Chondrocyte (in vitro differentiated cells): ENCODE measurements at places on chromosomes 3 and 15. TPM values are rescaled to one million over a fixed set of nuclear protein-coding genes. Genes with fewer than 3 reads are reported as not detected.

SCAANT1 gene
- not detected in 3 replicates for total RNA-seq

MUC20 gene
- 2.2 to 8.4 TPM (median 3.0 TPM) in 3 replicates for total RNA-seq

HRG gene
- total RNA-seq: not detected in 3 replicates

RHCG gene
- total RNA-seq: not detected in 3 replicates

EIF4E3 gene
- 10.6 to 12.4 TPM (median 11.8 TPM) in 3 replicates for total RNA-seq

DNA sequence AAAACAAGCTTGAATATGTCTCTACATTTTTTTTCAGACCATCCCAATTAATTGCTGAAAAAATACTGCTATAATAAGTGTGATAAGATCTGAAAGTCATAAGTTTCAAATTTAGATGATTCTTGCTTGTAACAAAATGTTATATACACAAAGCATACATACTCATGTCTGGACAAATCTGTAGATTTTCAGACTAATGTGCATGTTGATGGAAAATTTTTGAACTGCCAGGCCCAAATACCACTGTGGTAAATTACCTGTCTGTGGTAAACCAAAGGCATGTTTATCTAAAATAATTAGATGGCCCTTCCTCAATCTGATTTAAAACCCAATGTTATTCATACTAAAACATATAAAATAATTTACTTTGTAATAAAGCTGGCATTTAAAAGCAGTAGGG lies 31.7 kb upstream of the CLDN16 start:
- H3K4me3 ChIP-seq: no peak overlapping the region
- no peaks in the 10 kb centered on the region for H3K36me3 ChIP-seq
- H3K4me1 ChIP-seq: peaks cover 16% of the 10 kb centered on the region
- H3K27ac ChIP-seq: no peak overlapping the region
- no peaks in the 10 kb centered on the region for H3K27me3 ChIP-seq
- DNase-seq: no peak

DNA sequence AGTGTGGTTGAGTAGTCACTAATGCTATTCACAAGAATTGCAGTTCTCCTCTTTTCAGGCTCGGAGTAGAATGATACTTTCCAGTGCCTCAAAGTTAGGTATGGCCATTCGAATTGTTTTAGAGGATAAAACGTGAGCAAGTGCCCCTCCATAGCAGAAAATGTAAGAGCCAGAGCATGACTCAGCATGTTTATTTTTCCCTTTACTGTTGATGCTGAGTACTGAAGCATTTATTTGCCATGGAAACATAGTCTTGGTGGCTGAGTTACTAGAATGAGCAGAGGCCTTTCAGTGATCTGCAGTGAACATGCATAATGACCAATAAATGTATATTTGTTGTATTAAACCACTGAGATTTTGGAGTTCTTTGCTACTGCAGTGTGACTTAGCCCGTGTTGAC lies 540.6 kb downstream of the NLGN1 start:
- no peak overlapping the region for H3K4me3 ChIP-seq
- peaks cover 5% of the 10 kb centered on the region for H3K4me1 ChIP-seq
- DNase-seq: no peak
- peaks cover 1% of the 10 kb centered on the region for H3K36me3 ChIP-seq
- no peaks in the 10 kb centered on the region for H3K27me3 ChIP-seq
- H3K27ac ChIP-seq: peak overlapping the region; percentile 45

DNA sequence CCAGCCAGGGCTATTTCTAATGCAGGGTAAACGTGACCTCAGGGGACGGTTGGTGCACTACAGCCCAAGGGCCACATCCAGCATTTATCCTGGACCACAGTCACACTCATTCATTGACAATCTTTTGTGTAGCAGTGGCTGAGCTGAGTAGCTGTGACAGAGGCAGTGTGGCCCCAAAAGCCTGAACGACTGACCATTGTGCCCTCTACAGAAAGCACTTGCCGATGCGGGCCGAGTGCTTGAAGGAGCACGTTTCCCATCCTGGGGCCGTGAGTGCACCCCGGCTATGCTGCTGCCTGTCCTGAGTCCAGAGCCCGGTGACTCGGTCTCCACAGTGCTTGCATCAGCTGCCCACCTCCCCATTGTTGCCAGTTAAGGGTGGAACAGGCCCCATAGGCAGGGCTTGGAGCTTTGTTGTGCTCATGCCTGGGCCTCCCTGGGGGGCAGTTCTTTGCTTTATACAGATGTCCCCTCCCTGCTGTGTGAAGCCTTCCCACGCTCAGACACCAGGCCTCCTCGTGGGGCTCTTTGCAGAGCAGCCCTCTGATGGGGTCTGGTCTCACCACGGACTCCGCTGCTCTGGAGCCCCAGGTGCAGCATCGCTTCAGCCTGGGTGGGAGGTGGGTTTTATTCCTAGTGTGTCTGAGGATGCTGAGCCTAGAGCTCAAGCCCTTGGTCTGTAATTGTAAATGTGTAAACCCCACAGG lies 13.0 kb upstream of the SNRPA1 start:
- H3K4me1 ChIP-seq: no peaks in the 10 kb centered on the region
- no peak for DNase-seq
- H3K36me3 ChIP-seq: no peaks in the 10 kb centered on the region
- H3K27me3 ChIP-seq: peaks cover 4% of the 10 kb centered on the region
- no peak overlapping the region for H3K4me3 ChIP-seq

GRCh38 chr3:45210308-45211041 lies 15.6 kb downstream of the TMEM158 start:
- no peak for DNase-seq
- H3K27me3 ChIP-seq: no peaks in the 10 kb centered on the region
- no peak overlapping the region for H3K27ac ChIP-seq
- peaks cover 10% of the 10 kb centered on the region for H3K4me1 ChIP-seq
- no peak overlapping the region for H3K4me3 ChIP-seq
- H3K36me3 ChIP-seq: no peaks in the 10 kb centered on the region

DNA sequence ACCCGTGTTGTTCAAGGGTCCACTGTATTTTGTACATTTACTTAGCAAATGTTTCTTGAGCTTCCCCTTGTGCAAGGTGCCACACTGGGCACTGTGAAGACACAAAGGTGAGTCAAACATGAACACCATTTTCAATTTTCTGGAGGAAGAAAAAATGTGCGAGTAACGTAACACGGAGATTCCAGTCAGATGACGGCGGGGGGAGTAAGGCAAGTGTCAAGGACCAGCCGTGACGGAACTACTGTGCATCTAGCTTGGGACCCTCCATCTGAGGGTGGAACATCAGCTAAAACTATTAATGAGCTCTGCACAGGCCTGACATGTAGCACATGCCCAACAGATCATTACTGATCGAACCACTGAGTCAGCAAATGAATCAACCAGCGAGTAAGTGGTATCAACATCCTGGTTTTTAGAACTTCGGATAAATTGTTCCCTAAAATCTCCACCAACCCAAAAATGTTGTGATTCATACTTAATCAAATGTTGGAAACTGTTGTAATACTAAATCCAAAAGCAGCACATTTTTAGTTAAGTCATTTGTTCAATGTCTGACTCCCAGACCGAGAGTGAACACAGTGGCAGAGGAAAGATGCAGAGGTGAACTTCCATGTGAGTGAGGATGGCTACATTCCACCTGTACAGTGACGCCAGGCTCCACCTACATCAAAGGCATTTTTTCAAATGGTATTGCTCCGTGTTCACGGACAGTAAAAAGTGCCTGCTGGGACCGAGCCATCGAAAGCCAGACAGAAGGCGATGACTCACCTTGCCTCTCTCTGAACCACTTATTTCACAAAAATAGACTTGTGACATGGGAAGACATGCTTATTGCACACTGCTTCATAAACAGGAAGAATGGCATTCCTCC lies 172.2 kb downstream of the ATP10A start:
- H3K27ac ChIP-seq: peak overlapping the region; percentile 91
- H3K4me3 ChIP-seq: no peak overlapping the region
- no peaks in the 10 kb centered on the region for H3K27me3 ChIP-seq
- H3K36me3 ChIP-seq: peaks cover 56% of the 10 kb centered on the region

TUBGCP4 gene
- total RNA-seq: 11.1 to 16.1 TPM (median 11.7 TPM) in 3 replicates

DNA sequence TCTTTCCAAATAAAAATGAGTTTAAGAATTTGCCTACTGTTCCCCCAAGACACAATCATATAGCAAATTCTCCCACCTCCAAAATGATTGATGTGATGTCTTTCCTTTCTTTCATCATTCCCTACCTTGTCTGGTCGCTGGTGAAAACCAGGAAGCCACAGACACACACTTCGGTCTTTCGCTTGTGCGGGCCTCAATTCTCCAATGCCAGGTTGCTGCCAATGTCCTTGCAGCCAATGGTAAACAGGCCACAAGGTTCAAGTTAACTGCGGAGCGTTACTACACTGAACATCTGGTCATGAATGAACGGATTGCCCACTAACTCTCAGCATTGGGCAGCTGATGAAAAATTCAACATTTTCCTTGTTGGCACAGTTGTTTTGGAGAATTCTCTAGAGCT lies 192.2 kb downstream of the FOXP1 start:
- no peak overlapping the region for H3K4me3 ChIP-seq
- DNase-seq: no peak
- no peaks in the 10 kb centered on the region for H3K27me3 ChIP-seq
- H3K36me3 ChIP-seq: peaks cover 4% of the 10 kb centered on the region

GRCh38 chr3:122875547-122876127 lies 80.8 kb downstream of the SLC49A4 start:
- peaks cover 6% of the 10 kb centered on the region for H3K36me3 ChIP-seq
- no peak for DNase-seq
- H3K4me3 ChIP-seq: no peak overlapping the region
- H3K4me1 ChIP-seq: peaks cover 7% of the 10 kb centered on the region

- peaks cover 4% of the 10 kb centered on the region for H3K27me3 ChIP-seq
- H3K27ac ChIP-seq: no peak overlapping the region
- H3K36me3 ChIP-seq: no peaks in the 10 kb centered on the region
- no peak for DNase-seq
- peaks cover 4% of the 10 kb centered on the region for H3K4me1 ChIP-seq
- peak overlapping the region; percentile 72 for H3K4me3 ChIP-seq
Observed at GRCh38 chr3:57078635-57079473, 18.4 kb downstream of the SPATA12 start.

GRCh38 chr3:65758876-65759598 lies 279.7 kb downstream of the MAGI1 start:
- DNase-seq: no peak
- no peak overlapping the region for H3K4me3 ChIP-seq

DNA sequence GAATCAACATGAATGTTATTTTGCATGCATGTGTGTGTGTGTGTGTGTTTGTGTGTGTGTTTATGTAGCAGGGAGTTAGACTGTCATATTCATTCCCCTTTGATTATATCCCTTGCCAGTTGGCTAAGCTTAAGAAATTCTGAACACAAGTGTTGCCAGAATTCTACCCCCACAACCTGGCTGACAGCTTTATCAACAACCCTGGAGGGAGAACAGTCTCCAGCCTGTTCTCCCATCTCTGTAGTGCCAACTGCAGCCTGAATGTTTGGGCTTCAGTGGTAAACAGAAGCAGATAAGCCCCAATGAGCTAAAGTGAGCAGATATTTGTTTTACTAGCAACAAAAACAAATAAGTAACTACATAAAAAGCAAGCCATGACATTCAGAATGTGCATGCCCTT lies 162.6 kb upstream of the ABI3BP start:
- no peak overlapping the region for H3K4me3 ChIP-seq
- no peak for DNase-seq
- no peaks in the 10 kb centered on the region for H3K27me3 ChIP-seq
- peaks cover 3% of the 10 kb centered on the region for H3K36me3 ChIP-seq

DNA sequence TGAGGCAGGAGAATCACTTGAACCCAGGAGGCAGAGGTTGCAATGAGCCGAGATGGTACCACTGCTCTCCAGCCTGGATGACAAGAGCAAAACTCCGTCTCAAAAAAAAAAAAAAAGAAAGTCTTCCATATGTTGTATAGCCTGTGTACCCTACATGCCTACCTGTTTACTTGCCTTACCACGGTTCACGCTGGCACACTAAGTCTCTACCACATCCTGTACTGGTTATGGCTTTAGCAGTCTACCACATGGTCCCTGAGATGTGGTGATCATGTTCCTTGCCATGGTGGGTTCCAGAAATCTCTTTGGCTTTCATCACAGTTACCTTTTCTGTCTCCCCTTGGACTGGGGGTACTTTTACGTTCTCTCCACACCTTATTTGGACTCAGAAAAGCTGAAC lies 63.8 kb upstream of the TBC1D5 start:
- no peak overlapping the region for H3K4me3 ChIP-seq
- H3K4me1 ChIP-seq: peaks cover 15% of the 10 kb centered on the region
- H3K27me3 ChIP-seq: no peaks in the 10 kb centered on the region
- DNase-seq: no peak
- H3K27ac ChIP-seq: no peak overlapping the region

DNA sequence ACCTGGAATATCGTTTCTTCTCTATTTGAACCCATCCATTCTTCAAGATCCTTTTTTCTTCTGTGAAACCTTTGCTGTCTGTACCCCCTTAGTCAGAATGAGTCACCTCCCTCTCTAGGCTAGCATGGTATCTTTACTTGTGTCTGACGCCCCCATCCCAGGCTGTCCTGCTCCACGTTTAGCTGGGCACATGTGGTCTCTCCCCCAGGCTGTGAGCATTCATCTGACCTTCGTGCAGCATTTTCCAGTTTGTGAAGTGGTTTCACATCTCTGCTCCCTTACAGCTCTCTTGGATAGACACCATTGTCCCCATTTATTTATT lies 14.3 kb upstream of the TLE3 start:
- H3K4me3 ChIP-seq: no peak overlapping the region
- H3K27ac ChIP-seq: peak overlapping the region; percentile 34
- DNase-seq: no peak
- no peaks in the 10 kb centered on the region for H3K36me3 ChIP-seq
- H3K4me1 ChIP-seq: peaks cover 18% of the 10 kb centered on the region

DNA sequence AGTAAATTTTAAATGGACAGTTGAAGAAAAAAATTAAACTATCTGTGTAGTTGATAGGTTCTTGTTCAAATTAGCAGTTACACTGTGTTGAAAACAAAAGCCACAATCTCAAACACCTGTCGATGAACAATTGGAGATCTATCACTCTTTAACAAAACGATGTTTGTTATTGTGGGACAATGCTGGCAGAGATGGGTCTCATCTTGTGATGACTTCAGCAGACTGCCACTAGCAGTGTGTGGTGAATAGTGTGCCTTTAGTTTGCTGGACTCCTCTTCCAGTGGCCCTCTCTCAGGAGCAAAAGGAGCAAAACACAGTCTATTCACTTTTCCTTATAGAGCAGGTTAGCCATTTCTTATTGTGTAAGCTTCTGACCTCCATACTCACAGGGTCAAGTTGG lies 14.7 kb upstream of the TRIM59 start:
- H3K4me3 ChIP-seq: no peak overlapping the region
- no peaks in the 10 kb centered on the region for H3K36me3 ChIP-seq
- H3K27ac ChIP-seq: peak overlapping the region; percentile 82
- no peak for DNase-seq
- peaks cover 21% of the 10 kb centered on the region for H3K4me1 ChIP-seq

DNA sequence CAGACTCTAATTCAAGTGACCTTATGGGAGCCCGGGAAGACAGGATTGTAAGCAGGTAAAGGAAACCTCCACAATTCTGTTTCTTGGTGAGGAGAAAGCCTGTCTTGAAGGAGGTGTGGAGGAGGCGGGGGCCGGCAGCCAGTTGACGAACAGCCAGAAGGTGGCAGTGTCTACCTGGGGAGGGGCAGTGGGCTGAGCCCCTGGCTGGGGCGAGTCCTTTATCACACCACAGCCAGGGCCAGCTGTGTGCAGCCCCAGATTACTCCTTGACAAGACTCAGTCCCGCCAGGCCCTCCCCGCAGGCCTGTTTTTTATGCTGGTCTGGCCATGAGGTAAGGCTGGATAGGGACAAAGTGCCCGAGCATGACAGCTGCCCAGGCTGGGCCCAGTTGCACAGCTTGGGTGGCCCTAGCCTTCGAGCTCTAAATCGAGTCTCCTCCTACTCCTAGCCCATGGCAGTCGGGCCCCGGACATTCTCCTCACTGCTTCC lies 40.9 kb upstream of the IDH2 start:
- no peak overlapping the region for H3K27ac ChIP-seq
- no peaks in the 10 kb centered on the region for H3K27me3 ChIP-seq
- H3K4me1 ChIP-seq: peaks cover 4% of the 10 kb centered on the region
- no peak overlapping the region for H3K4me3 ChIP-seq
- no peaks in the 10 kb centered on the region for H3K36me3 ChIP-seq
- DNase-seq: no peak

EOMES gene
- not detected in 3 replicates for total RNA-seq
